ENCODE measurements at places on chromosomes 2 and 18.

DNA sequence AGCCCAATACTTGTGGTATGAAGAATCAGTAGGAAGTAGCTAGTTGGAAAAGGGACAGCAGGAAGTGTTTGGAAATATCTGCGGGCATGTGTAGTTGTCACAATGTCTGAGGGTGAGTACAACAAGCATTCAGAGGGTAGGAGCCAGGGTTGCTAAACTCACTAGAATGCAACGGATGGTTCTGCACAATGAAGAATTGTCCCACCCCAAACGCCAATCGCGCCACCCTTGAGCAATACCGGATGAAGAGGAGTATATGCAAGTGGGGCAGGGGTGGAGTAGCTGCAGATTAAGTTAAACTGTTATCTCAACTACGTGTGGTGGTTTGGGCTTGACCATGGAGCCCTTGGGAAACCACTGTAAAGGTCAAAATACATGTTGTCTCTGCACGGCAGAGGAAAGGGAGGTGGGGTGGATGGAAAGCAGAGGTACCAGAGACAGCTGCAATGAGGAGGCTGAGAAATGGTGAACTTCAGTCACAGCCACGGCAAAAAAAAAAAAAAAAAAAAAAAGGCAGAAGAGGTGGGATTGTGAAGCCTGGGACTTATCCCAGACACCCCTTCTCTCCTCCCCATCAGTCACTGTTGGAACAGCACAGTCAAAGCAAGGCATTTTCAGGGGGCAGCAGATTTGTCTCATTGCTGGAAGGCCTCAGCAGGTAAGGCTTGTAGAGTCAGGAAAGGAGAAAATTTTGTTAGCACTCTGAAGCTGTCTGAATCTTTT, 5.2 kb downstream of the CCL20 start:
- no peak for DNase-seq

DNA sequence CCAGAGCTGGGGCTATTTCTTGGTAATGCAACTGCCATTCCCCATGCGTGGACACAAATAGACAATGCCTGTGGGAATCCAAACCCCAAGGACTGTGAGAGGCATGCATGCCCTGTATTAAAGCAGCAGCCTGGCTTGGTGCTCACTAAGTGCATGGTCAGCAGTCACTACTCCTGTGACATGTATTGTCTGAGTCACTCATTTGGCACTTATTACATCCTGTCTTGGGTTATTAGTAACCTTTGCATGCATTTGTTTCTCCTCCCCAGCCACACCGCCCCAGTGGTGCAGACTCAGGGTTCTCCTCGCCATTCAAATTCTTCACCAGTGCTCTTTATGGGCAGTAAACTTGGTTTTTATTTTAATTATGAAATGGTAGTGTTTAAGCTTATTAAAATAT, 30.2 kb downstream of the PRKCE start:
- DNase-seq, result no peak

DNA sequence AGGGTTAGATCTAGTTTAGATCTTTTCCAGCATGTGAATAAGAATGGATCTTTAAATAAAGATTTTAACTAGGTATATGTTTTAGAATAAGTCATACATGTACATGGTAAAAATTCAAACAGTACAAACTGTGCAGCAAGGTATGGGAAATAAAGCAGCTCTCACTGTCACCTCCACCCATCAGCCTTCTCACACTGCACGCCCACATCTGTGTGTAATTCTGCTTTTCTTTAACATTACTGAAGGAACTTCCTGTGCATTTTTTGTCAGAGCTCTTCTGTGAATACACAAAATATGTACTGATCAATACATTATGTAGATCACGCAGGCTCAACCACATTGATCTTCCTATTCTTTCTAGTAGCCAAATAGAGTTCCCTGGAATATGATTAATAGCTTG, 3.4 kb downstream of the CASP8 start:
- no peak for DNase-seq

- no peak for DNase-seq
Observed at GRCh38 chr2:74137651-74138599, 9.8 kb downstream of the BOLA3 start.

DNA sequence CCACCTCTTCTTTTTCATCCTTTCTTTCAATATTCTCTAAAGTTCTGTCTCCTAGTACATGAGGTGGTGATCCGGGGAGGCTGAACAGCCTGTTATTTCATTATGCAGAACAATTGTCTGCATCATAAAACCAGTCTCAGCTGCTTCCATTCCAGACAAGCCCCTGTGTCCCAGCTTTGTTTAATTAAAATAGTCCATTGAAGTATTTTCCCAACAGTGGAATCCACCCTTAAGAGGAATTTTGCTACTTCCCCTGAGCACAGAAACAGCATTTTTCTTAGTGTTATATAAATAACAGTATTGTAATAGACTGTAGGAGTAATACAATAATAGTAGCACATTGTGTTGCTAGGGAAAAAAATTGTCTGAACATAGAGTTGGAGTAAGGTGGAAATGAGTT, 395.4 kb upstream of the TCF4 start:
- DNase-seq, result no peak

DNA sequence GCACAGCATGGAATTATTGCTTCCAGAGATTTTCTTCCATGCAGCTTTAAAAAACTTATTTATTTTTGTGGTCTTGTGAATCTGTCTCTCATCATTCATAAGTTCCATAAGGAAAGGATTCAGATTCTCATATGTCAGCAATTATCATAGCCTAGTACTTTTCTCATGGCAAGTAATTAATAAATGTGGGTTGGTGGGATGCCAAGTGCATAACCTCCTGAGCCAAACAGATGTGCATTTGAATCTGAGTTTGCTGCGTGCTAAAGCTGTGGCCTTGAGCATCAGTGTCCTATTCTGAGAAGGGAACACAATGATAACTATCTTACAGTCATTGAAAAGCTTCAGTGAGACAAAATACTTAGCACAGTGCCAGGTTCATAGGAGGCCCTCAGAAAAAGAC, 331.9 kb downstream of the PDE11A start:
- no peak for DNase-seq

DNA sequence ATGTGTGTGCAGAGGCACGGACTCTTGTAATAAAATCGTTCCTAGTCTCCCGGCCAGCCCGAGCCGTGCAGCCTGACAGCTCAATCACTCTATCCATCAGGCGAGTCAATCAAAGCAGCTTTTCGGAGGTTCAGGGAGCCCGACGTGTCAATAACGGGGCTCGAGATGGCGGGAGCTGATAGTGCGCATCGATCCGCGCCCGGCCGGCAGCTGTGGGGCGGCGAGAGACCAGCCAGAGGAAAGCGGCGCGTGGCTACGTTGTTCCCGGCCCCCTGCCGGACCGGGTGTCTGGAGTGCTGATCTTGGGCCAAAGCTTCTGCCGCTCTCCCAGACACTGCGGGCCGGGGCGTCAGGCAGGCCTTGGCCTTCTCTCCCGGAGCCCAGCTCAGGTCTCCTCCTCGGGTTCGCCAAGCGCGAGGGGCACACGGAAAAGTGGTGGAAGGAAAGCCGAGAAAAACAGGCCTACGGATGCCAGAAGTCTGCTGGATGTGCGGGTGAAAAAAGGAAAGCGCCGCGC, 2.4 kb downstream of the EN1 start:
- DNase-seq, result no peak

DNA sequence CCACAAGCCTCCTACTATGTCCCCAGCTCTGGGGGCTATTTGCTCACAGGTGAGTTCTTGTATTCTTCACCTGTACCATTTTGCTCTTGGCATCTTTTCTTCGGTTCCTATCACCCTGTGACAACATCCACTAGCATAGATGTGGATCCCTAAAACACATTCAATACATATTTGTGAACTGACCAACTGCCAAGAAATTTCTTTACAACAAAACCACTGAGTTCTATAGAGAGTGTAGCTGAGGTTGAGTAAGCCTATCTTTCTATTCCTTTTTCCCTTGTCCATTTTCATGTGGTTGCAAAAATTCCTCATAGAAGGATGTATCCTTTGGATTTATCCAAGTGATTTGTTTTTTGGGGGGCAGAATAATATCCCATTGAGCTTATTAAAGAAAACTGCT, 192.7 kb upstream of the ITGA4 start:
- DNase-seq, result no peak

DNA sequence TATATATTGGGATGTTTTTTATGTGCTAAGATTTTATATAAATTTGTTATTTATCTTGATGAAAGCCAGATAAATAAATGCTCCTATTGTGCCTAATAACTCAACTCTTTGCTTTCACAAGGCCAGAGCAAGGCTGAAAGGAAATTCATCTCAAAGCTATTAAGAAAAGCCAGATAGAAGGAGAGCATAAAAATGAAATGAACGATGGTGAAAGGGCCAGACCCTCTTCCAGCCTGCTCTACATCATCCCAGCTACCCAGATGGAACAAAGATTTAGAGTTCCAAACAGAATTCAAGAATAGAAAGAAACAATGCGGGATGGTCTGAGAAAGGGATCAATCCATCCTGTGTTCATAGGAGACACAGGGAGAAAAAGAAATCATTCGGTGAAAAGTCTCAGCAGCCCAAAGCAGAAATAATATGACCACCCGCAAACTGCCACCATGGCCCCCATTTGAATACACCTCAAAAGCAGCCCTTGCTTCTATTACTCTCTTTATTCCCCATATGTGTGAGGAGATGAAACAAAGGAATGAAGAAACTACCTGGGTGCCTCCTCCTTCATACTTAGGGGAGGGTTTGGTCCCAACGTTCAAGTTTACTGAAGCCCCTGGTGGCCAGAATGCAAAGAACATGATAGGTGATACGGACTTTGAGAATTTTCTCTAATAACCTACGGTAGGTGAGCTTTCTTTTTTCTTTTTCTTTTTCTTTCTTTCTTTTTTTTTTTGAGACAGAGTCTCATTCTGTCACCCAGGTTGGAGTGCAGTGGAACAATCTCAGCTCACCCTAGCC, 110.1 kb upstream of the FBXO11 start:
- no peak for DNase-seq

DNA sequence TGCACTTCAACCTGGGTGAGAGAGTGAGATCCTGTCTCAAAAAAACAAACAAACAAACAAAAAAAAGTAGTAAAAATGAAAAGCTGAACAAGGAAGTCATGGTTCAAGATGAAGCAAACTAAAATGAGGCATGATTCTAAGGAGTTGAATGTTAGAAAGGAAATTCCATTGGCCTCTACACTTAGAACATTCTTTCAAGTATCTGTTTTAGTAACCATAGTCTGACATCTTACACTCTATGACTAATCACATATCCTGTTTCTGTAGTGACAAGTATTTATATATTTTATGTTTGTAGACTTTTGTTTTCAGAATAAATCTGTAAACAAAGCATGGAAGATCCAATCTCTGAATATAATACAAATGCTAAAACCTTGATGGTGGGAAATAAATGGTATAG, 164.1 kb downstream of the KIAA1328 start:
- DNase-seq, result no peak

DNA sequence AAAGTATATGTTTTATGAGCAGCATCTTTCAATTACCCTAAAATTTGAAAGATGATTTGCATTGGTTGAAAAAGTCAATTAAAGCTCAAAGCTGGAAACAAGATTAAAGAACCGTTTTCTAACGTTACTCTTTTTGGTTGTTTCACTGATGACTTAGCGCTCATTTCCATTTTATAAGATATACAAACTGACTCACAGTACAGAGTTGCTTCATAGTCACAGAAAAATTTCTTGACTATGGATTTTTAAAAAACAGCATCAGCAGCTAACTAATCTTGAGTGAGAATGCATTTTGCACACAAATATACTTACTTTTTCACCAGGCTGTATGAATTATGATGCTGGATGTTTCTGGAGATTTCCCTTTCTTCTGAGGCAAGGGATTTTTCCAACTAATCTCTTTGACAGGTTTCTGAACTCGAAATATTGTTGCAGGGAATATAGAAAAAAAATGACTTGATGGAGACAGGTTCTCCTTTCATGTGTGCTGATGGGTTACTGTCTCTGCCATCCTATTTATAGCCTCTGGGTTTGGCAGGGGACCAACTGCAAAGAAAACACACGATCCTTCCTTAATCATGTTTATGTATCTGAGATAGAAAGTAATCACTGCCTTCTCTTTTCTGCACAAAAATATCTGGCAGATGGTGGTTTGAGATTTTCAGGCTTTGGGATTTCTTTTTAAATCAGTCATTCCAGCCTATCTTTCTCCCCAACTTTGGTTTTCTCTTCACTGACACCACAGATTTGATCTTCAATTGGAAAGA, 129.4 kb upstream of the DAPL1 start:
- no peak for DNase-seq

- no peak for DNase-seq
Observed at GRCh38 chr2:207937823-207938222, 87.5 kb downstream of the PLEKHM3 start.

DNA sequence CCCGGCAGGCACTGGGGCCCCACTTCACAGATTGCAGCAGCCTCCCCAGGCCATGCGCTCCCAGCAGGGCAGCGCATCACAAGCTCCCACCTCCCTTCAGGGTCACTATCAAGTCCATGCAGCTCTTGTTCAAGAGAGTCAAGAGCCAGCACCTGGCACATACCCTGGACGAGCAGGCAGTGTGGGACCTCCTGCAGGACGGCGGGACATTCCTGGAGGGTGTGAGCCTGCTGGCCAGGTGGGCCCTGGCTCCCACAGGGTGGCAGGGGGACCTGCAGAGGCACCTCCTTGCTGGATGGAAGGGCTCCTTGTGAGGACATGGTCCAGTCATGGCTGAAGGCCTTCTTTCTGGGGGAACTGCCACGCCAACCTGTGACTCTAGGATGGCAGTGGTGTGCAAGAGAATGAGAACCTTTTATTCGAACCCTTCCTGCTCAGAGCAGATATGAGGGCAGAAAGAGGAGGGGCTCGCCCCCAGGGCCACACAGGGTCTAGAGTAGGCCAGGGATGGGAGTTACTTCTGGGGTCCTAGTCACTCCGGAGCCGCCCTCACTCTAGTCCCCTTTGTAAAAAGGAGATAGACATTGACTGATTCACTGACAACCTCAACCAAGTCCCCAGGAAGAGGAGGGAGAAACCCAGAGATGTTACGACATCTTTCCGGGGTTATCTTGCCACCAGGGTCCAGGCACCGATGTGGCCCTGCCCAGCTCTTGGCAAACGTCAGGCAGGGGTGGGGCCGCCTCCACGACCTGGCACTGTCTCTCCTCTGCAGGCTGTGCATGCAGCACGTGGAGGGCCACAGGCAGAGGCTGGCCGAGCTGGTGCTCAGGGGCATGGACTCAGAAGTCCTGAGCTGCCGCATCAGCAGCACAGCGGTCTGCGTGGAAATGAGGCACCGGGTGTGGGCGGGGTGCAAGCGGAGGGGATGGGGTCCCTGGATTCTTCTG, 31.3 kb downstream of the HJURP start:
- DNase-seq, result no peak

GRCh38 chr2:208319391-208319790, 53.3 kb downstream of the PIKFYVE start:
- DNase-seq, result no peak

GRCh38 chr2:72136331-72136730, 11.3 kb downstream of the CYP26B1 start:
- no peak for DNase-seq

- no peak for DNase-seq
Observed at GRCh38 chr2:128585706-128586105, 267.0 kb upstream of the HS6ST1 start.
